ENCODE measurements at places on chromosomes 2 and 18.
A peak's percentile ranks its signal among the peaks of the same experiment; 100 is the strongest.

DNA sequence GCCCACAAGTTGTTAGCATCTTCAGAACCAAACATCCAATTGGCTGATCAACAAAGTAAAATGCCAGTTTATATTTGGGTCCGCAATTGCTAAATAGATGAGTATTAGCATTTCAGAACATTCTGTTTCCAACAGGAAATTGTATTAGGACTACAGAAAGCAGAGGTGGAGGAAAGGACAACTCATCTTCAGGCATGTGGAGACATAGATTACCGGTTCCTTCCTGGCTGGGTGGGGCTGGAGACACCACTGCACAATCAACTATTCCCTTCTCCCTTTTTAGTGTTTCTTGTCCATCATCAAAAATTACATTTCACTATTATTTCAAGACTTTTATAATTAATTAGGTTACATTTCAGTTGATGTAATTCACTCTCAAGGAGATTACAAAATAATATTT lies 83.8 kb downstream of the ADAM23 start:
- DNase-seq, result no peak

DNA sequence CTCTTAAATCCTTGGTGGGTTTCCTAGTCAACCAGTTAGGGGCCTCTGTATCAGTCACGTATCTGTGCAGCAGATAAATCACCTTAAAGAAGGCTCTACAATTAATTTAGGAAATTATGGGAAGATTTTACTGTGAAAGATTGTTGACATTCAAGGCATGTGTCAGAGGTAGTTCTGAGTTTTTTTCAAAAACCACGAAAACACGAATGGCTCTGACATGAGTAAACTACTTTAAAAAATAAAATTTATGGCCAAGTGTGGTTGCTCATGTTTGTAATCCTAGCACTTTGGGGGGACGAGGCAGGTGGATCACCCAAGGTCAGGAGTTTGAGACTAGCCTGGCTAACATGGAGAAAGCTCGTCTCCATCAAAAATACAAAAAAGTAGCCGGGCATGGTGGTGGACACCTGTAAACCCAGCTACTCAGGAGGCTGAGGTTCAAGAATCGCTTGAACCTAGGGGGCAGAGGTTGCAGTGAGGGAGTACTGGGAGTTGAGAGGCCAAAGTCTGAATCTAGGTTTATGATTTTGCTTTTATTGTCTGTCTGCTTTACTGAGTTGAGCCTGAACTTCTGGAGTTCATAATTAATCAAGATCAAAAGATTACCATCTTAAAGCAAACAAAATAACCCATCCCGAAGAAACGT lies 77.1 kb downstream of the SPRED2 start:
- no peak for DNase-seq

- no peak for DNase-seq
Observed at GRCh38 chr2:223991611-223992010, 34.3 kb downstream of the MRPL44 start.

DNA sequence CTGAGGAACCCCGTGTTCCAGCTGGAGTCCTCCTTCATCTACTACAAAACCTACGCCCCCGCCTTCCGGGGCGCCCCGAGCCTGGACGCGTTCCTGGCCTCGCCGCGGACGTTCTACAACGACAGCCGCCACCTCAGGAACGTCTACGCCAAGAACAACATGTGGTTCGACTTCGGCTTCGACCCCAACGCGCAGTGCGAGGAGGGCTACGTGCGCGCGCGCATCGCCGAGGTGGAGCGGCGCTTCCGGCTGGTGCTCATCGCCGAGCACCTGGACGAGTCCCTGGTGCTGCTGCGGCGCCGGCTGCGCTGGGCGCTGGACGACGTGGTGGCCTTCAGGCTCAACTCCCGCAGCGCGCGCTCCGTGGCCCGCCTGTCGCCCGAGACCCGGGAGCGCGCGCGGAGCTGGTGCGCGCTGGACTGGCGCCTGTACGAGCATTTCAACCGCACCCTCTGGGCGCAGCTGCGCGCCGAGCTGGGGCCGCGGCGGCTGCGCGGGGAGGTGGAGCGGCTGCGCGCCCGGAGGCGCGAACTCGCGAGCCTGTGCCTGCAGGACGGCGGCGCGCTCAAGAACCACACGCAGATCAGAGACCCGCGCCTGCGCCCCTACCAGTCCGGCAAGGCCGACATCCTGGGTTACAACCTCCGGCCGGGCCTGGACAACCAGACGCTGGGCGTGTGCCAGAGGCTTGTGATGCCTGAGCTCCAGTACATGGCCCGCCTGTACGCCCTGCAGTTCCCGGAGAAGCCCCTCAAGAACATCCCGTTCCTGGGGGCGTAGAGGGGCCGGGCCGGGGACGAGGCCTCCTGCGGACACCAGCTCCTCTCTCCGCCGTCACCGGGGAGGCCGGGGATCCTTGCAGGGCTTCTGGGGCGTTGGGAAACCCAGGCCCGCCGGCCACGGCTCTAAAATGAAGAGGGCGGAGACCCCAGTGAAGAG lies 5.3 kb upstream of the NEU4 start:
- DNase-seq, result no peak

- peak; percentile 69 for DNase-seq
Observed at GRCh38 chr18:11260961-11261461, 111.6 kb upstream of the PIEZO2 start.

GRCh38 chr2:62460175-62460574 lies 45.8 kb downstream of the TMEM17 start:
- no peak for DNase-seq

- DNase-seq, result no peak
Observed at GRCh38 chr2:108920-109809, 62.9 kb upstream of the FAM110C start.

GRCh38 chr2:61718965-61719364 lies 134.9 kb downstream of the FAM161A start:
- DNase-seq, result no peak

GRCh38 chr2:134232868-134233727 lies 20.8 kb upstream of the MGAT5 start:
- no peak for DNase-seq

- no peak for DNase-seq
Observed at GRCh38 chr2:84526562-84526961, 10.3 kb downstream of the DNAH6 start.

DNA sequence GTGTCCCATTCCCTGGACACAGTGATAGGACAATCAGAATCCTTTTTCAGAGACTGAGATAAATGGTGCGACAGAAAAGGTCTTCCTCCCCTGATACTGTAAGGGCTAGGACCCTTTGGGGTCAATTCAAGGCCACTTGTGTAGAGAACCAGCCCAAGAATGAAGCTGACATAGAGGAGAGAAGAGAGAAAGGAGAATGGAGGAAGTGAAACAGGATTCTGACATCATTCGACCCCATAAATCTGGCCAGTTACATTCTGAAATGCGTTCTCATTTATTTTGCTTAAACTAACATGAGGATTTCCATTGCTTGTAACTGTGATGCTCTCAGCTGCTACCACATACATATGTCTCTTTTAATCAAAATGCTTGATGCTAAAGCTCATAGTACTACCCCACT lies 148.1 kb downstream of the TMEM163 start:
- no peak for DNase-seq

DNA sequence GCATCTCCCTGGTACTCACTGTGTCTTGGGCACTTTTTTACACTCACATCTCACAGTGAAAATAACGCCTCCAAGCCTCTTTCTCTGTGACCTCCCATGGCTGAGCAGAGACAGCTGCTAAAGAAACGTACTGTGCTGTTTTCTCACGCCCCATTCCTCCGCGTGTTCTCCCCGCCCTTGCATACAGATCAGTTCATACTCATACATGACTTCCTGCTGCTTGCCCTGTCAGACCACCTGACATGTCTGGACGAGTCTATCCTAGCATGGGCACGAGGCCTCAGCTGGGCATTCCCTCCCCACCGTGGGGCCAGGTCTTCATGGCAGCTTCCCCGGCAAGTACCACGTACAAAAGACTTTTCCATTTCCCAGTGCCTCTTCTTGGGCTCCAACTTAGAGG lies 21.2 kb upstream of the IL1A start:
- DNase-seq, result no peak

GRCh38 chr2:174438146-174438886 lies 42.8 kb downstream of the SCRN3 start:
- DNase-seq, result no peak

DNA sequence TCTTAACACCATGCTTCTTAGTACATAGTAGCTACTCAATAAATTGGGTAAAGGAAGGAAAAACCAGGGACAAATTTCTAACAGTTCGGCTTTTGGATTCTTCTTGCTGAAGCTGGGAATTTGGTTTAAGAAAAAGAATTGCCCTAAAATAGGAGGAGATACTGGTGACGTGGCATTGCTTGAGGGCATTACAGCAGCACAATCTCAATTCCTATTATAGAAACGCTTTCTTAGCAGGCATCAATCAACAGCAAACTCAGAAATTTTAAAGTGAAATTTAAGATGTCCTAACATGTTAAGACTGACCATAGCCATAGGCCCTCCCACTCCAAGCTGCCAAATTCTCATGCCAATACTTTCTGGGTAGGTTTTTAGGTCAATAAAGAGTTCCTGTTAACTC lies 169.5 kb downstream of the SRBD1 start:
- no peak for DNase-seq

- DNase-seq, result no peak
Observed at GRCh38 chr18:48607056-48607984, 68.5 kb downstream of the CTIF start.

DNA sequence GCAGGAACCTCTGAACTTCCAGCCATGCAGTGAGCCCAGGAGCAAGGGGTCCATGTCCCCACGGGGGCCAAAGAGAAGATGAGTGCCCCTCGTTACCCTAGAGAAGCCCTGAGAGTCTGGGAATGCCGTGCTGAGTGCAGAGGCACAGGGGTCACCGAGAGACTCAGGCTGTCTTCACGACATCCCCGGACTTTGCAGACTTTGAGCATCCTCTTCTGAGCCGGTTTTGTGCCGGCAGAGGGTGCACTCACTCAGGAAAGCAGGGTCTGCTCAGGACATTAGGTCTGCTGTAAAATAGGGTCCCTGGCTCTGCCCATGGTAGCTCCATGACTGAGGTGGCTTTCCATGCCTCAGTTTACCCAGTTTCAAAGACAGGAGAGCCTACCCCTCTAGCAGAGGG lies 71.0 kb downstream of the GALNT14 start:
- no peak for DNase-seq

GRCh38 chr2:114346658-114347057 lies 95.8 kb upstream of the DPP10 start:
- DNase-seq, result no peak

DNA sequence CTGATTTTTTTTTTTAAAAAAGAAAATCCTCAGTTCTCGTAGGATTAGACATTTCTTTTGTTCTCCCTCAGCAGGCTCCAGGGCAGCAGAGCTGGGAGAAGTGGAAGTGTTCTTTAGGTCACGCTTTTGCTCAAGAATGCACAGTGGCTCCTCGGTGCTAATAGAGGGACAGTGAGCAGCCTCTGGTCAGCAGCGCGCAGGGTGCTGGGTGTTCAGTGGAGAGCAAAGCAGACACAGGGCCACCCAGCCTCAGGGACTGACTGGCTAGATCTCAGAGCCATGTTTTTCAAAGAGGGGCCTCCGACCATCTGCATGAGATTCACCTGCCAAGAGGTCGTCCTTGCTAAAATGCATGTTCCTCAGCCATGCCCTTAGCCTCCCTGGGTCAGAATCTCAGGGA lies 218.8 kb downstream of the HAUS1 start:
- DNase-seq, result no peak

- no peak for DNase-seq
Observed at GRCh38 chr2:12676771-12677170, 40.0 kb upstream of the TRIB2 start.

- no peak for DNase-seq
Observed at GRCh38 chr18:33720133-33720532, 142.1 kb downstream of the ASXL3 start.

GRCh38 chr18:25737710-25738311 lies 352.6 kb downstream of the SS18 start:
- no peak for DNase-seq

GRCh38 chr2:154825358-154825757 lies 126.9 kb downstream of the KCNJ3 start:
- no peak for DNase-seq

GRCh38 chr2:12918835-12919445 lies 202.2 kb downstream of the TRIB2 start:
- DNase-seq, result no peak

- no peak for DNase-seq
Observed at GRCh38 chr2:201618744-201619662, 24.3 kb downstream of the TMEM237 start.

GRCh38 chr2:146037334-146037870 lies 1517.5 kb upstream of the ZEB2 start:
- DNase-seq, result no peak

- DNase-seq, result no peak
Observed at GRCh38 chr2:201483342-201483741, 31.8 kb downstream of the STRADB start.

- no peak for DNase-seq
Observed at GRCh38 chr2:103873716-103874351, 980.1 kb upstream of the POU3F3 start.

- DNase-seq, result no peak
Observed at GRCh38 chr18:33666915-33667314, 88.9 kb downstream of the ASXL3 start.

GRCh38 chr2:3223080-3223923 lies 154.3 kb downstream of the EIPR1 start:
- DNase-seq, result no peak

GRCh38 chr2:26076001-26076587 lies 42.2 kb downstream of the RAB10 start:
- no peak for DNase-seq

DNA sequence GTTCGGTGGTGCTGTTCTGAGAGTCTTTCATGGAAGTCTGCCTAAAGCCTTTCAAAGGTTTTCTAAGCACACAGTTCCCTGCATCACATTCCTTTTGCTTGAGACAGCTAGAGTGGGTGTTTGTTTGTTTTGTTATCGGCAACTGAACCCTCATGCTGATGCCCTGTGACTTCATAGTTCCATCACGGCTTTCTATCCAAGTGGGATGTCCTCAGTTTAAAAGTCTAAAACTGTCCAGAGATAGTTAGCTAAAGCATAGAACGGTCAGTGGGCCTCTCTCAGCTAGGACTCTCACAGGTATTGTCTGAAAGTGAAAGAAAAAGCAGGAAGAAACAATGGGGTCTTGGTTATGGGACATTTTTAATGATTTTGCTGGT lies 337.3 kb downstream of the OSR1 start:
- DNase-seq, result no peak

- peak; percentile 36 for DNase-seq
Observed at GRCh38 chr2:36785179-36785795, 88.8 kb downstream of the VIT start.

DNA sequence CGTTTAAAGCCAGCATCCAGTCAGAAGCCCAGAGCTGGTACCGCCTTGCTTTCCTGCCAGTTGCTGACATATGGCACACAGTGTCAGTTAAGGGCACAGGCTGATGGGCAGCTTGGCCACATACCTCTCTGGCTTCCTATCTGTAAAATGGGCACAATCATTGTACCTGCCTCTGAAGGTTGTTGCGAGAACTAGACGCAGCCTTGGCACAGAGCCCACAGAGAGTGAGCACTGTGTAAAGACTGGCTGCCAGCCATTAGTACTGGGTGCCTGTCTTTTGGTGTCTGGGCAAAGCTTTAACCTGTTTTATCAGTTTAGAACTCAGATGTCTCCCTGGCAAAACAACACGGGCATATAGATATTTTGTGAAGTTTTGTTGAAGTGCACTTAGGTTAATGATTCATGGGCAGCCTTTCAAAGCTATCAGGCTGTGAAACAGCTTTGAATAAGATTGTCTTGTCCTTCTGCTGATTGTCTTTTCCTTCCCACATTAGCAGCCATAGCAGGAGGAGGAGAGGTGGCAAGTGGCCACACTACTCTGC lies 269.5 kb downstream of the NEDD4L start:
- no peak for DNase-seq

Data from NCI-H187 treated with DMSO at 0.1 percent for 48 hours (cell line).